ENCODE measurements at places on chromosomes 16 and 17. TPM values are rescaled to one million over a fixed set of nuclear protein-coding genes. Genes with fewer than 3 reads are reported as not detected.

DNA sequence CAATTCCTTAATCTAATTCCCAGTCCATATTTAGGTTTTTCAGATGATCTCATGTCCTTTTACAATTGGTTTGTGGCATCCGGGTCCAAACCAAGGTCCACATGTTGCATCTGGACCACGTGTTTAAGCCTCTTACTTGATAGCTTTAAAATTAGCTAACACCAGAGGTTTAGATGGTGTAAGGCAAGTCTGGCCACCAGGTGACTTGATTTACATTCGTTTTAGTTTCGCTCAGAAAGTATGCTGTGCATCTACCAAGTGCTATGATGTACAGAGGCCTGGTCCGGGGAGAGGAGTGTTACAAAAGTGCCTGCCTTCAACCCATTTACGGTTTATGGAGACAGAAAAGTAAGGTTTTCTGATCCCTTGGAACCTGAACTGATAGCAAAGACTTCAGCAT is 878 bp upstream of the DNAJA2 start:
- DNase-seq = no peak

GRCh38 chr17:7042501-7043181 is 1.3 kb downstream of the SLC16A11 start:
- DNase-seq = peak; percentile 75

GRCh38 chr17:72877348-72877747 is 215.1 kb downstream of the SLC39A11 start:
- DNase-seq = no peak

Gene ACAP1
- 49.2 TPM for total RNA-seq

Gene HEATR9
- not detected for total RNA-seq

Gene TLE7
- not detected for total RNA-seq

All from H1 (cell line).